Naive thymus-derived CD8-positive, alpha-beta T cell (primary cell): ENCODE measurements at places on chromosomes 1 and 21. TPM values are rescaled to one million over a fixed set of nuclear protein-coding genes. Genes with fewer than 3 reads are reported as not detected.
A peak's percentile ranks its signal among the peaks of the same experiment; 100 is the strongest.

GRCh38 chr1:1989102-1989542 lies 14.5 kb downstream of the CFAP74 start:
- H3K27me3 ChIP-seq, result no peaks in the 10 kb centered on the region
- H3K27ac ChIP-seq, result no peak overlapping the region
- no peaks in the 10 kb centered on the region for H3K36me3 ChIP-seq
- no peak for DNase-seq
- no peak overlapping the region for H3K4me3 ChIP-seq

Gene FCN3
- not detected for total RNA-seq

DNA sequence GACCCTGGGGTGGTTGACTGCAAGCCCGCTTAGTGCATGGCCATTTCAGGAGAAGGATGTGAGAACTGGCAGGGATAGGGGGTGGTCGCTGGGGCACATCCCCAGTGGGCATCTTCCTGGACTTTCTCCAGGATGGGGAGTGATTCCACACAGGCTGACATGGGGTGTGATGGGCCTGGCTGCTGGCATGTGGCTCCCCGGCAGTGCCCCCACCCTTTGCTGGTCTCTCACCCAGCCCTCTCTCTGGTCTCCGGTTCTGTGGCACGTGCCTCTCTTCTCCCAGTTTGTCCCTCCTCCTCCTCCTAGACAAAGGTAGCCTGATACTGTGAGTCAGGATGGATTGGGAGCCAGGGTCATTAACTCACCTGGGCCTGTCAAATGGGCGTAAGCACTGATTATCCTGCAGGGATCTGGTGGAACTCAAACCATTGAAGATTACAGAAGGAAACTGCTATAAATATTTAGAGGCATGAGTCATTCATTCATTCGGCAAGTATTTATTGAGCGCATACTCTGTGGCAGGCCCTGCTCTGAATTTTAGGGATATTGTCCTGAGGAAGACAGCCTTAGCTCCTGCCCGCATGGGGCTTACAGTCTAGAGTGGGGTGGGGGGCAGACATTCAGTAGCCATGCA lies 23.6 kb upstream of the EPS8L3 start:
- peak overlapping the region; percentile 13 for H3K27ac ChIP-seq
- H3K4me3 ChIP-seq, result no peak overlapping the region
- no peaks in the 10 kb centered on the region for H3K27me3 ChIP-seq
- no peaks in the 10 kb centered on the region for H3K36me3 ChIP-seq
- DNase-seq, result no peak

GRCh38 chr21:27513016-27513415 lies 546.1 kb upstream of the ADAMTS5 start:
- H3K4me3 ChIP-seq, result no peak overlapping the region
- no peaks in the 10 kb centered on the region for H3K36me3 ChIP-seq
- H3K4me1 ChIP-seq, result no peaks in the 10 kb centered on the region
- H3K27me3 ChIP-seq, result no peaks in the 10 kb centered on the region

DNA sequence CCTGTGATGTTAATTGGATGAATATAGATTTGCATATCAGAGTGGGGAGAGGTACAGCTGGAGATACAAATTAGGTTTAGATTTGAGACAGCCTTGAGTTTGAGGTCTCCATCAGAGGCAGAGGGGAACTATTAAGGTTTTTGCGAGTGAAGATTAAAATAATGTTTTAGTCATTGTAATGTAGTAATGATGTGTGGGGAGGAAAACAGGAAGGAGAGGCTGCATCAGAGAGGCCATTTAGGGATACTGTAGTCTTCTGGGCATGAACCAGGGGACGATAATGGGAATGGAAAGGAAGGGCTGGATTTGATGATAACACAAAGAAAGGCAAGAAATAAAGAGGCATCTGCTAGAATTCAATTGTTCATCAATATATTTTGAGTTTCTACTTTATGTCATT lies 9.5 kb downstream of the CD84 start:
- peak overlapping the region; percentile 100 for H3K27ac ChIP-seq
- peaks cover 22% of the 10 kb centered on the region for H3K36me3 ChIP-seq
- peaks cover 54% of the 10 kb centered on the region for H3K4me1 ChIP-seq
- H3K4me3 ChIP-seq, result peak overlapping the region; percentile 70
- DNase-seq, result no peak
- H3K27me3 ChIP-seq, result no peaks in the 10 kb centered on the region

DNA sequence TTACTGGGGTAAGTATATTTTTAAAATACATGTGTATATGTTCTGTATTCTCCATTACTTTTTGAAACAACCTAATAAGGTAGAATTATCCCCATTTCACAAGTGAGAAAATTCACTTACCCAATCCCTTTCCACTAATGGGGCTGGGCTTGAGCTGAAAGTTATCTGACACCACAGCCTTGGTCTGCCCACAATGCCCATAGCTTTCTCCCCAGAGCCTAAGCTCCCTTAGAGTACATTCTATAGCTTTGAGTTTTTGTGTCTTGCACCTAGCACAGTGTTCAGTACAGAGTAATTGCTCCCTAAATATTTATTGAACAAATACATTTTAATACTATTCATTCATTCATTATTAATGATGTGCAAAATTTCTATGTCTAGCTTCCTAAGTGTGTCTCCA lies 152.7 kb upstream of the RUNX1 start:
- no peak overlapping the region for H3K4me3 ChIP-seq
- peaks cover 12% of the 10 kb centered on the region for H3K4me1 ChIP-seq
- H3K27me3 ChIP-seq, result no peaks in the 10 kb centered on the region
- no peak overlapping the region for H3K27ac ChIP-seq
- DNase-seq, result no peak
- peaks cover 4% of the 10 kb centered on the region for H3K36me3 ChIP-seq

Gene IFNLR1
- 4.6 TPM for total RNA-seq

Gene AMY1C
- not detected for total RNA-seq

- peaks cover 11% of the 10 kb centered on the region for H3K27me3 ChIP-seq
- H3K4me3 ChIP-seq, result no peak overlapping the region
- H3K4me1 ChIP-seq, result no peaks in the 10 kb centered on the region
- no peaks in the 10 kb centered on the region for H3K36me3 ChIP-seq
- H3K27ac ChIP-seq, result no peak overlapping the region
These were observed 124.3 kb downstream of the NOS1AP start for GRCh38 chr1:162193815-162194214.

Gene OR2L13
- total RNA-seq, result not detected

DNA sequence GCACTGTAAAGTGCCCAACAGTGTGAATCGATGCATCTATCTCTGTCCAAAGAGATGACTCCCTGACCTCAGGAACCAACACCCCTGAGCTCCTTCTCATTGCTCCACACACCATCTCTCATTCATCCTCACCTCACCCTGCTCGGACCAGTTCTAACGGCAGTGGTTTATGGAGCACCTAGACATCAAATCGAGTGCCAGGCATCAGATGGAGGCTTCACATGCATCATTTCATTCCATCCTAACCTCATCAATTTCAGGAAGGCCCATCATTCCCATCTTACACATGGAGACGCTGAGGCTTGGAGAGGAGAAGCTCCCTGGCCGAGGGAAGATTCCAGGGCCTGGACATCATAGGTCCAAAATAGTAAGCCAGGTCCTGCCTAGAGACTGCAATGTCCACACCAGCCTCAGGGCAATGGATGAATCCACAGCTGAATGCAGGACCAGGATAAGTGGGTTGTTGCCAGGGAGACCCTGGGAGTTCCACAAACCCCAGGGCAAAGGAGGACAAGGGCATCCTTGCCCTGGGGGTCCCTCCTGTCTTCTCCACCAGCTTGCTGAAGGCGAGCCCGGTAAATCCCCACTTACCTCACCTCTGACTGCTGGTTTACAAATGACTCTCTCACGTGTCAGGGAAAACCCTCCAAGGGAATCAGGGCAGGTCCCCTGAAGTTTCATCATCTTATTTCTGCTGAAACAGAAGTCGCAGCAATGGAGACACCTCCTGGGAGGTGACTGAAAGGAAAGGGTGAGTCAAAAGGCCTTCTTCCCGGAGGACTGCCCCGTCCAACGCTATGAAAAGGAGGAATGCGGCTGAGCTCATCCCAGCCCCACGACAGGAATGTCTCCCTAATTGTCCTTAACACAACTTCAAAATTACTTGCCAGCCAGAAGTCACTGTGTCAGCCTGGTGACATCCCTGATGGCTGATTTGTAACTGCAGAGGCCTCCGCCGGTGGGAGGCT lies 9.0 kb upstream of the IFFO2 start:
- H3K4me3 ChIP-seq, result no peak overlapping the region
- H3K27me3 ChIP-seq, result no peaks in the 10 kb centered on the region
- no peaks in the 10 kb centered on the region for H3K36me3 ChIP-seq
- DNase-seq, result no peak
- no peak overlapping the region for H3K27ac ChIP-seq
- peaks cover 2% of the 10 kb centered on the region for H3K4me1 ChIP-seq

DNA sequence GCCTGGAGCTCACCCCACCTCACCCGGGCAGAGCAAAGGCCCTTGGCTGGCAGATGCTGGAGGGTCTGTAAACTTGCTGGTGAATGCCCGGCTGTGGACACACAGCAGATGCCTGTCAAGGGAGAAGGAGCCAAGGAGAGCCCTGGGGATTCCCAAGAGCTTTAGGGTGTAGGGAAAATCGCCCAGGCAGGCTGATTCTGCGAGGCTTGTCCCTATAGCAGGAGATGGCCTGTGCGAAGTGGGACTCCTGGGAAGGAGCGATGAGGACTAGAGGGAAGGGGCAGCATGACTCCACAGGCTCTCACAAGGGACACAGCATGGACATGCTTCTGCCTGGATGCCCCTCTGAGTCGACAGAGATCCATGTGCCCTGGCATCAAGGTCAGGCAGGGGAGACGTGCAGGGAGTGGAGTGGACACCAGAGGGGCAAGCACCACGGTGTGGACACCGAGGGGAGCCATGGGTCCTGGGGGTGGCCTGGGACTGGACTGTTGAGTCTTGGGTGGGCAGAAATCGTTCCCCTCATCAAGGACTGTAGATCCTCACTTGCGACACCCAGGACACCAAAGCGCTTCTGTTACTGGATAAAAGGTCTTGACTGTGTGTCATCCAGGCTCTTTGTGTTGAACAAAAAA lies 71.4 kb upstream of the ABCG1 start:
- H3K27ac ChIP-seq, result no peak overlapping the region
- peaks cover 19% of the 10 kb centered on the region for H3K4me1 ChIP-seq
- no peaks in the 10 kb centered on the region for H3K27me3 ChIP-seq
- DNase-seq, result no peak

- peaks cover 32% of the 10 kb centered on the region for H3K4me1 ChIP-seq
- peak overlapping the region; percentile 98 for H3K4me3 ChIP-seq
- DNase-seq, result no peak
- H3K27ac ChIP-seq, result peak overlapping the region; percentile 97
- no peaks in the 10 kb centered on the region for H3K36me3 ChIP-seq
- H3K27me3 ChIP-seq, result no peaks in the 10 kb centered on the region
These were observed 1.8 kb downstream of the ZNF362 start for GRCh38 chr1:33257772-33258712.

GRCh38 chr1:6864166-6864565 lies 78.9 kb downstream of the CAMTA1 start:
- no peaks in the 10 kb centered on the region for H3K27me3 ChIP-seq
- peaks cover 36% of the 10 kb centered on the region for H3K36me3 ChIP-seq
- peaks cover 34% of the 10 kb centered on the region for H3K4me1 ChIP-seq
- no peak overlapping the region for H3K4me3 ChIP-seq

DNA sequence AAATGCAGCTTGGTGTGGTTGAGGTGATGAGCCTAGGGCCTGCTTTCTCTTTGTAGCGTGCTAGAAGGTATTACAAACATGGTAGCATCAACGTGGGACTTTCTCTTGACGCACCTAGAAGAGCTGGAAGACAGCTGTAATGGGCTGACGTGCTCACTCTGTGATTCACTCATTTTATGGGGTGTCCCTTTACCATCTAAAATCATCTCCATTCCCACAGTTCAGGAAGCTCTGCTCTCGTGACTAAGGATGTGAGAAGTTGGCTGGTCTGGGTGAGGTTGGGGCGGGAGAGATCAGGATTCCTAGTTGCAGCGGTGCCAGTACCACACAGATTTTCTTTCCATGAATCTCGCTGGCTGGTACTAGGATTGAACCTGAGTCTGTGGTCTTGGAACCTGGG lies 4.2 kb downstream of the HTR6 start:
- H3K4me3 ChIP-seq, result no peak overlapping the region
- H3K27me3 ChIP-seq, result peaks cover 28% of the 10 kb centered on the region
- peaks cover 16% of the 10 kb centered on the region for H3K4me1 ChIP-seq
- no peak for DNase-seq
- peaks cover 2% of the 10 kb centered on the region for H3K36me3 ChIP-seq

Gene SAMSN1
- total RNA-seq, result 27.0 TPM

Gene SNX7
- total RNA-seq, result not detected

GRCh38 chr21:38908537-38908936 lies 102.8 kb downstream of the ETS2 start:
- H3K36me3 ChIP-seq, result no peaks in the 10 kb centered on the region
- peaks cover 2% of the 10 kb centered on the region for H3K4me1 ChIP-seq
- no peak overlapping the region for H3K27ac ChIP-seq
- no peaks in the 10 kb centered on the region for H3K27me3 ChIP-seq
- DNase-seq, result no peak
- H3K4me3 ChIP-seq, result no peak overlapping the region

- H3K27me3 ChIP-seq, result peaks cover 19% of the 10 kb centered on the region
- no peak overlapping the region for H3K4me3 ChIP-seq
- no peak overlapping the region for H3K27ac ChIP-seq
- no peaks in the 10 kb centered on the region for H3K4me1 ChIP-seq
These were observed 12.6 kb upstream of the CD34 start for GRCh38 chr1:207923561-207923960.

DNA sequence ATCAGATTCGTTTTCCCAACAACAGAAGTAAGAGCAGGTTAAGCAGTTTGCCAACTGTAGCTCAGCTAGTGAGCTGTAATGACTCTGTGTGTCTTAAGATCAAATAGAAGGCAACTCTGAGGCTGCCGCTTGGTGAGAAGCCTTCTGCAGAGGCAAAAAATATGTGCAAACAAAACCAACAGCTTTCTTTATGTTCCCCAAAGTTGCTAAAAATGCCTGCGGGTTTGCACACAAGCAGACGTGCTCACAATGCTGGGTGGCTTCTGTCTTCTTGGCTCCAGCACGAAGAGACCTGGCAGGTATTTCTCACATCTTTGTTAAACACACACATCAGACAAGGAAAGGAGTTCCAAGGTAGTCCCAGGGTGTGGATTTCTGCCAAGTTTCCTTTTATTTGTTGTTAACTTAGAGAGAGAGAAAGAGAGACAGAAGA lies 158.9 kb upstream of the JUN start:
- H3K4me3 ChIP-seq, result peak overlapping the region; percentile 75
- H3K27ac ChIP-seq, result peak overlapping the region; percentile 41
- no peaks in the 10 kb centered on the region for H3K36me3 ChIP-seq
- DNase-seq, result peak; percentile 59

Gene KRTAP19-3
- total RNA-seq, result not detected

DNA sequence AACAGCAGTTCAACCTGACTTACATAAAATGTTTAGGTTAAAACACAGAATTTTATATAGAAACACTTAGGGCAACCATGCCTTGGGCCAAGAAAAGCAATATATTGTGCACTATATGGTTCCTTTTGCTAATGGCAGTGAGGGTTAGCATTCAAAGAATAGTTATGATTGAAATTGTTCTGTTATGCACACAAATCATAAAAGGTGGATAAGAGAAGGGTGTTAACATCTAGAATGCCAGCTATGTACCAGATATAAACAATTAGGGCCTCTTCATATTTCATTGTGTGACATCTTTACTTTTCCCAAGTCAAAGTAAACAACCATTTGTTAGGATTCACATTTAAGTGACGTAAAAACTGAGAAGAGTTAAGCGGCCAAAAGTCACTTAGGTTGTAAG lies 308.0 kb upstream of the B3GALT2 start:
- no peak overlapping the region for H3K4me3 ChIP-seq
- peaks cover 28% of the 10 kb centered on the region for H3K4me1 ChIP-seq
- H3K27me3 ChIP-seq, result no peaks in the 10 kb centered on the region
- no peak overlapping the region for H3K27ac ChIP-seq

Gene C1orf105
- 0.68 TPM for total RNA-seq
